HT1080 (cell line): ENCODE measurements at places on chromosomes 2 and 18. TPM values are rescaled to one million over a fixed set of nuclear protein-coding genes. Genes with fewer than 3 reads are reported as not detected.

DNA sequence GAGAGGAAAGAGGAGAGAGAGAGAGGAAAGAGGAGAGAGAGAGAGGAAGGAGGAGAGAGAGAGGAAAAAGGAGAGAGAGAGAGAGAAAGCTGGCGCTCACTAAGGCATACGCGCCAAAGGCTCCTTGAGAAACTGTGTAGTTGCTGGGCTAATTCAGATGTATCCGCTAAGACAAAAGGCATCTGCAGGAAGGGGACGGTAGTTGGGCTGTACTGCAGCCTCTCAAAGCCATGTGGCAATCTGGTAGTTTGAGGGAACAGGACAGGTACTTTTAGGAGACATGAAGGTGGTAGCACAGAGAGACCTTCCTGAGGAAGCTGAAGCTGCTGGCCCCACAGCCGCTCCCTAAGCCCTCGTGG lies 31.6 kb downstream of the THNSL2 start:
- DNase-seq: no peak

DNA sequence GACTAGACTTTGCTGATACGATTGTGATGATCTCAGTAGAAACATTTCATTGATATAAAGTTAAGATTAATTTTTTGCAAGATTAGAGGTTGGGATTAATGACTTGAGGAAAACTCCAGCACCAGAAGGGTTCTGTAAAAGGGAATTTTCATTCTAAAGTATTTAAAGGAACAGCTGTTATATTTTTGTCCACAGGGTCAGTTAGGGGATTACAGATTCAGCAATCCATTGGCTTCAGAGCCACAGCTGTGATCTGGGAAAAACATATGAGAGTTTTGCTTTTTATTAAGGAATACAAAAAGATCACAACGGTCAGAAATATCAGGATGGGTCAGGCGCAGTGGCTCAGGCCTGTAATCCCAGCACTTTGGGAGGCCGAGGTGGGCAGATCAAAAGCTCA lies 19.6 kb upstream of the REV1 start:
- DNase-seq: no peak

Gene SPRED2
- 15.4 and 25.8 TPM in 2 replicates for total RNA-seq

DNA sequence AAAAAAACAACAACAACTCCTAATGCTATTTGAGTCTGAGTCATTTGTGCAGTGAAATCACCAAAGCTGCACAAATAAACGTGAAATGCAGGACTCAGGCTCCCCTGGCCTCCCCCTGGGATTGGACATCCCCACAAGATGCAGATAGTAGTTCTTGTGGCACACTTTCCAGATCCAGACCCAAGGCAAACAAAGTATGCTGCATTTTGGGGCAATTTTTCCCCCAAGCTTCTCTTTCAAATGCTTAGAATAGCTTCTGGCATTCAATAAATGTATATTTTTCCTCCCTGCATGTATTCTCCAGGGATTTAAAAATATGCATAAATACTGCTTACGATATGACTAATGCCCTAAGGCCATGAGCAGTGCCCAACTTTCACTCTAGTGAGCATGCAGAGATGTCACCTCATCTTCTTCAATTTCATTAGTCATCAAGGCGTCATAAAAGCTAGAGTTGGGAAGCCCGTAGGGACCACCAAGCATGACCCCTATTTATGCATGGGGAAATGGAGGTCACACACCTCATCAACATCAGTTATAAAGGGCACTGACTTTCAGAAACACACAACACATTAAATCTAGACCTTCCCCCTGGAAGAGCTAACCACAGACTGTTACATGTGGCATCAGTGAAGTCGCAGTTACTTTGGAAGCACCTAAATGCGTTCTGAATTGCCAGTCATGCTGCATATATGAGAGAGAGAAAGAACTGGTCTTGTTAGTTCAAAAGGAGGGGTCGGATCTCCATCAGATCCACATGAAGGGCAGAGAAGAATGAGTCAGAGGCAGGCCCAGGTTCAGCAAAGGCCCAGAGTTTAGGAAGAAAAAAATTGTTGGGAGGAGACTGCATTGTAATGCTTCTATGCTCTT lies 374.1 kb downstream of the LPIN1 start:
- DNase-seq: peak; percentile 75

GRCh38 chr2:3662239-3662638 lies 4.2 kb downstream of the ALLC start:
- DNase-seq: no peak
